ENCODE measurements at places on chromosomes 3 and 15. TPM values are rescaled to one million over a fixed set of nuclear protein-coding genes. Genes with fewer than 3 reads are reported as not detected.

The TICRR gene
- total RNA-seq: 0.47 TPM

The CCK gene
- total RNA-seq: not detected

The COL7A1 gene
- total RNA-seq: 62.9 TPM

The SLCO2A1 gene
- total RNA-seq: 89.1 TPM

The GOLGA6D gene
- not detected for total RNA-seq

The CCR8 gene
- not detected for total RNA-seq

The CHRFAM7A gene
- total RNA-seq: 2.7 TPM

Data from ureter (tissue), 1 donor.